ENCODE measurements at places on chromosomes 1 and 21.
A peak's percentile ranks its signal among the peaks of the same experiment; 100 is the strongest.

- no peak for DNase-seq
These were observed 19.5 kb upstream of the RNF223 start for GRCh38 chr1:1093610-1093943.

GRCh38 chr1:10870493-10871096 is 74.1 kb upstream of the CASZ1 start:
- no peak for DNase-seq

DNA sequence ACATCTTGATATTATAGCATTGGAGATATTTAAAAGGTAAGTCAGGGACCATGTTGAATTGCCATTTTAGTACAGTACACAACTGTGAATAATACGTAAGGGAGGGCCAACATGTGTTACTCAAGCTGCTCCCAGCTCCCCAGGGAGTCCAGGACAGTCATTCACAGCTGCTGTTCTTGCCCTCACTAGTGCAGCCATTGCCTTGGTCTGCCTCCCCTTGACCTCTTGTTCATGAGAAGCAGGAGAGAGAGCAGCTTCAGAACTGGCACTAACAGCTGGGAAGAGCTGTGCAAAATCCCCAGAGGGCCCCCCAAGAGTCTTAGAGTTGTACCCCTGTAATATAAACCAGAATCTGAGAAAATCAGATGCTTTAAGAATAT is 16.4 kb downstream of the TCEANC2 start:
- DNase-seq: no peak

GRCh38 chr1:55463814-55464475 is 248.8 kb upstream of the USP24 start:
- no peak for DNase-seq

- DNase-seq: no peak
These were observed 17.7 kb downstream of the NENF start for GRCh38 chr1:212450331-212450881.

DNA sequence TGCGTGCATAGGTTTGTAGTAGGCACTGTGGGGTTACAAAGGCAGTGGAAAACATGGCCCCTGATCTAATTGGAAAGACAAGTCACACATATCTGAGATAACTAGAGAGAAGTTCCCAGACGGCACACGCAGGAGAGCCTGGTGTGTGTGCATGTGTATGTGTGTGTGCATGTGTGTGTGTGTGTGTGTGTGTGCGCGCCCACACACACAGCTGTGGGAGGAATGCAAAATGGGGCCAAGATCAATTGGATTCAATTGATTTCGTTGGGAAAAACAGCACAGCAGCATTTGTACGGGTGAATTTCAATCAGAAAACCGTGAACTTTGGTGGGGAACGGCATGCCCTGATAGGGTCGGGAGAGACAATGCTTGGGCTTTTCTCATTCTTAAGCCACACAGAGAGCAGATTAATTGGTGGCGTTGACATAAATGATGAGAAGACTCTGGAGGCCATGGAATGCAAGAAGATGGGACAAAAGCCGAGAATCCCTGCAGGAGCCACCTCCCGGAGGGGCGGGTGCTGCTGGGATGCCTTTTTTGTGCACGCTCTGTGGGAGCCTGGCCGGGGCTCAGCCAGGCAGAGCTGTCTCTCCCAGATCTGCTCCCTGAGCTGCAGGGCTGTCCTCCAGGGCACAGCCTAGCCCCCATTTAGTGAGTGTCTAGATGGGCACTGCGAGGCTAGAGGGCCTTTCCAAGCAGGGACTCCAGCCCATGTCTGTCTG is 322.0 kb downstream of the CAMTA1 start:
- no peak for DNase-seq

DNA sequence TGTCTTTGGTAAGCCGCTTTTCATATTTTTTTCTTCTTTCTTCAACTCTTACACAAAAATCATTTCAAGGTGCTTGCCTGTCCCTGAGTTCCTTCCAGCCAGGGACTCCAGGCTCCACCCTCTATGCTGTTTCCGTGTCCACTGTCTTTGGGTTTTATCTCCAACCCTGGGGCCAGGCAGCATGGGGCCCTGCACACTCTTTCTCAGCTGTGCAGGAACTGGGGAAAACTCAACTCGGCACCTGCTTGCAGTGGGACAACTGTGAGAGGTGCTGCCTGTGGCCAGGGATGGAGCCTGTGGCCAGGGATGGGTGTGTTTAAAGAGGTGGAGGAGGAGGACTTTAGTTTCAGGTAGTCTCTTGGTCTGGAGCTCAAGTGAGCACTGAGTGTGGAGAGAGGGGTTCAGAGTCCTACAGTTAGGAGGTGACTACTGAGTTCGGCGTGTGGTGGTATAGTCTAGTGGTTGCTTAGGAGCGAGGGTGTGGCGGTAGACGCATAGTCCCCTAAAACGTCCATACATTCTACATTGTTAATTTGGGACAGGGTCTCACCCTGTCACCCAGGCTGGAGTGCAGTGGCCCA is 13.4 kb downstream of the TNFRSF8 start:
- DNase-seq: no peak

DNA sequence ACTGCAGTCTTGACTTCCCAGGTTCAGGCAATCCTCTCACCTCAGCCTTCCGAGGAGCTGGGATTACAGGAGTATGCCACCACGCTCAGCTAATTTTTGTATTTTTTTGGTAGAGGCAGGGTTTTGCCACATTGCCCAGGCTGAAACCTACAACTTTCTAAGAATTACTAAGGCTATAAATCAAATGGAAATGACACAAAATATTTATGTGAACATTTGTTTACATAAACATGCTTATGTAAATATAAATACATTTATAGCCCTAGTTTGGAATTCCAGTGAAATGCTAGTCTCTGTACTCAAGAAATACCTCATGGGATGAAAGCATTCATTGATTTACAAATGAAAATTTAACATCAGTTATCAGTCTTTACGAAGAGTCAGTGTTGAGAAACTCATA is 47.8 kb downstream of the NVL start:
- no peak for DNase-seq

DNA sequence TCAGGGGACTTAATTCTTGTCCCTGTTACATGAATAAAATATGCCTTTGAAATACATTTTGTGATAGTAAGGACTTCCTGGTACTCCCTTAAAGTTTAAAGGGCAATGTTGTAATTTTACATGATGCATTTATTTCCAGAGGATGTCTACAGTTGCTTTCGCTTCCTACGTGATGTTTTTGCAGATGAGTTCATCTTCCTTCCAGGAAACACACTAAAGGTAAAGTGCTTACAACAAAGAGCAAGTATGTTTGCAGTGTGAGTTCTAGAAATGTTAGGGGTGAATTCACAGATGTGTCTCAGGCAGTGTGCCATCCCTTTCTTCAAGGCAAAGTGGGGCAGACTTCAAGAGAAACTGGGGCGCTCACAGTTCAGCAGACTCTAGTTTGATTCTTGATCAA is 31.2 kb downstream of the GNPAT start:
- DNase-seq: no peak

DNA sequence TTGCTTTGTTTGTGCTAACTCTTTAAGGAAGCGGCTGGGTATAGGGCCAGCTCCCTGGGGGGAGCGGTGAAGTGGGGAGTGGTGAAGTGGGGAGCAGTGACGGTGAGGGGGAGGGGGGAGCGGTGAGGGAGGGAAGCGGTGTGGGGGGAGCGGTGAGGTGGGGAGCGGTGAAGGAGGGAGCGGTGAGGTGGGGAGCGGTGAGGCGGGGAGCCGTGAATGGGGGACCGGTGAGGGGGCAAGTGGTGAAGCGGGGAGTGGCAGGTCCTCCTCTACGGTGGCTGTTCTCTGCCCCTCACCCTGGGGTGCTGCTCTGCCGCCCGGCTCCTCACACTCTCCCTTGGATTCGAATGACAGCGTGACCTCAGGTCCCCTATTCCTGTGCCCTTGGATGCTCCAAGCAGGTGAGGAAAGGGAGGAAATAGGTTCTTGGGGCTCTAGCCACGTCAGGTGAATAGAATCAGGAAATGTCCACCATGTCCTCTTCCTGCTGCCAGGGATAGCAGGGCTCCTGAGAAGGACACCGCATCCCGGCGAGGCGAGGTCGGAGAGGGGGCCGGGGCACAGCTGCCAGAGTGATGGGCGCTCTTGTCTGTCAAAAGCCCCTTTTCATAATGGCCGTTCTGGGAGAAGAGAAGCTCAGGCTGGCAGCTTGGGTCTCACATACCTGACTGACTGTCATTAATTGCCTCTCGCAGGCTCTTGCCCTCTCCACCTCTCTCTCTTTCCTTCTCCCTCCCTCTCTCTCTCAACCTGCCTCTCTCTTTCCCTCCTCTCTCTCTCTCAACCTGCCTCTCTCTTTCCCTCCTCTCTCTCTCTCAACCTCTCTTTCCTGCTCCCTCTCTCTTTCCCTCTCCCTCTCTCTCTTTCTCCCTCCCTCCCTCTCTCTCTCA is 134.2 kb downstream of the PGBD5 start:
- no peak for DNase-seq

DNA sequence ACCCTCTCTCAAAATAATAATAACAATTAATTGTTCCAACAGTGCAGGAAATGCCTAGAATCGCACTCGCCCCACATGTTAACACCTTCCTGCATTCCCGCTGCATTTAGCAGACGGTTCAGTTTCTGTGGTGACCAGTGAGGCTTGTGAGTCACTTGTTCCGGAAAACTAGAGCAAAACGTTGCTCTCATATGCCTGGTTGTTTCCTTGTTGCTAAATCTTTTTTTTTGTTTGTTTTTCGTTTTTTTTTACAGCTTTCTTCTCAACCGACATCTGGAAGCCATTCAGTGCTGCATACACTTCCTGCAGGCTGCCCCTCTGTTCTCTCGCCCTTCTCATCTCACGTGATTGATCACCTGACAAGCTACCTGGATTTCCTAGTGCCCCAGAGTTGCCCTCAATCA is 56.9 kb upstream of the TMPRSS2 start:
- DNase-seq: peak; percentile 32

GRCh38 chr1:96370757-96371156 is 350.8 kb upstream of the PTBP2 start:
- peak; percentile 79 for DNase-seq

- no peak for DNase-seq
These were observed 7.6 kb downstream of the ZNF669 start for GRCh38 chr1:247096544-247096943.

GRCh38 chr1:75672108-75672507 is 52.4 kb upstream of the ACADM start:
- DNase-seq: no peak

DNA sequence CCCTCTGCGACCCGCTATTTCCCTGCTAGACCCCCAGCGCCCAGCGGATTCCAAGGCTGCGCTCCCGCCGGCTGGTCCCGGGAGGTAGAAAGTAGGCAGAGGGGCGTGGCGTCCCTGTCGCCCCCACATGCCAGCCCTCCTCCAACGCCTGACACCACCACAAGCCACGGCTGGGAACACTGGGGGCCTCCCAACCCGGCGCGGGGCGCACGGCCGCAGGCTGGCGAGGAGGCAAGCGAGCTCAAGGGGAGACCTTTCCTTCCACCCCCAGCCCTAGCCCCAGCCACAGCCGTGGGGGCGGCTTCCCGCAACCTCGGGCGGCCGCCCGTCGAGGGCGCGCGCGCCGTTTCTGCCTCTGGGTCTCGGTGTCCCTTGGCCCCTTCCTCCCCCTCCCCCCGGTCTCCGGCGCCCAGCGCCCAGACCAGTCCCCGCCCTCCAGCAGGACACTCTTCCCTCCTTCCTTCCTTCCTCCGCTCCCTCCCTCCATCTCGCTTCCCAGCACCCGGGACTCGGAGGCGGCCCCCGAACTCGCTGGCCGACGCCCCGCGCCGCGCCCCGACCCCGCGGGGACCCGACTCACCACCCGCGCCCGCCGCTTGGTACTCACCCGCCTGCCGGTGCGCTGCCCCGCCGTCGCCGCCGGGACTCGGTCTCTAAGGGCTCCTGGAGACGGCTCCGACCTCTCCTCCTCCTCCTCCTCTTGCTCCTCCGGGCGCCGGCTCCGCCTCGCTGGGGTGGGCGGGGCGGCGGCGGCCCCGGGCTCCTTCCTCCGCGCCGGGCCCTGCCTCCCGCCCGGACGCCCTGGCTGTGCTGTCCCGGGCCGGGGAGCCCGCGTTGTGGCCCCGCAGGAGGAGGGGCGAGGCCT is at the start of gene GNG12:
Gene GNG12, minus strand, starts transcription at position 731 of the 865 bp plus-strand sequence. CDS start 125,781 bp downstream, outside the sequence.
- DNase-seq: no peak

GRCh38 chr1:25978403-25978802 is 19.5 kb downstream of the PAFAH2 start:
- no peak for DNase-seq

DNA sequence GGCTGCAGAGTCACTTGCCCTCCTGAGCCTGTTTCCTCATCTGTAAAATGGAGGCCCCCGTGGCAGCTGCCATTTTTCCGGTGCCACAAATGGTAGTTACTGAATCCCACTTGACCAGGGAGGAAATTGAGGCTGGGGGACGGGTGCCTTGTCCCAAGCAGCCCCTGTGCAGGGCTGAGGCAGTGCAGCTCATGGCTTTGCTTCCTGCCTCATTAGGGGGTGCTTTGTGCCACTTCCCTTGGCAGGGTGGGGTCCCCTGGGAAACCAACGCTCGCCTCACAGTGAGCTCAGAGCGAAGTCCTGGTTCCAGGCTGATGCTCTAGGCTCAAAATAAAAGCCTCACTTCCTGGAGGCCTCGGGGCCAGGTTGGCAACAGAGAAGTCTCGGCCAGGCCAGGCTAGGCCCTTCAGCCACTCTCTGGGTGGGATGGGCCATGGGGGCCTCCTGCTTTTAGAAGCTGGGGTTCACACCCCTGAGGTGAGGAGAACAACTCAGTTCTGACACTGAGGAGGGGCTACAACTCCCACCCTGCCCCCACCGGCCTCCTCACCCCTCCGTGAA is 6.8 kb downstream of the LAPTM5 start:
- DNase-seq: no peak

GRCh38 chr1:221839782-221840395 is 98.0 kb upstream of the DUSP10 start:
- DNase-seq: peak; percentile 47

- DNase-seq: no peak
These were observed 25.1 kb upstream of the NGF start for GRCh38 chr1:115363171-115363570.

DNA sequence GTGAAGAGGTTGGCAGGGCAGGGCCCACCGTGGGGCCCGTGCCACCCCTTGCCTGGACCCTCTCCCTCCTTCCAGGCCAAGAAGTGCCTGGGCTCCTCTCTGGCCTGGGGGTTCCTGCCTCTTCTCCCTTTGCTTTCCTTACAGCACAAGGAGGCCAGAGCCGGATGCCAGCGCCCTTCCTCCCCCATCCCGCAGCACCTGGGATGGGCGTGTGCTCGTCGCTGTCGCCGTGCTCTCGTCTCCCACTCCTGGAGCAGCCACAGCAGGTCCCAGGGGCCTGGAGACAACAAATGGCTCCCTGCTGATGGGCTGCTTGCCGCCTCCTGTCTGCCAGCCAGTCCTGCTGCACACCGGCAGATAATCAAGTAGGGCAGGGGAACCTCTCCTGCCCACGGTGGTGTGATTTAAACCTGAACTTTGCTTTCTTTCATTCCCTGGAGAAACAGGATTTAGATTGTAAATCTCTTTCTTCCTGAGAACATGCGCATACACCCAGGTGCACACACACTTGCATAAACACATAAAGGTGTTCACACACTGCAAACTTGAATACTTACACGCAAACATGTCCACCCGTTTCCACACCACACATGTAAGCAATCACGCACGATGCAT is 50.8 kb upstream of the POU3F1 start:
- DNase-seq: no peak

GRCh38 chr21:14875704-14876523 is 188.9 kb downstream of the NRIP1 start:
- no peak for DNase-seq

- peak; percentile 22 for DNase-seq
These were observed 28.2 kb upstream of the CTSK start for GRCh38 chr1:150836129-150836773.

GRCh38 chr1:18199462-18199861 is 91.9 kb downstream of the IGSF21 start:
- DNase-seq: no peak

GRCh38 chr1:107820801-107821200 is 144.2 kb downstream of the VAV3 start:
- no peak for DNase-seq
